ENCODE measurements at places on chromosomes 16 and 17. TPM values are rescaled to one million over a fixed set of nuclear protein-coding genes. Genes with fewer than 3 reads are reported as not detected.

- H3K36me3 ChIP-seq = no peaks in the 10 kb centered on the region
- no peaks in the 10 kb centered on the region for H3K27me3 ChIP-seq
- H3K4me1 ChIP-seq = peaks cover 5% of the 10 kb centered on the region
- no peak overlapping the region for H3K4me3 ChIP-seq
These were observed 142.3 kb downstream of the IRX5 start for GRCh38 chr16:55072976-55073375.

GRCh38 chr17:15920758-15921239 lies 24.1 kb upstream of the ADORA2B start:
- no peaks in the 10 kb centered on the region for H3K36me3 ChIP-seq
- H3K4me3 ChIP-seq = no peak overlapping the region
- peaks cover 20% of the 10 kb centered on the region for H3K27me3 ChIP-seq

DNA sequence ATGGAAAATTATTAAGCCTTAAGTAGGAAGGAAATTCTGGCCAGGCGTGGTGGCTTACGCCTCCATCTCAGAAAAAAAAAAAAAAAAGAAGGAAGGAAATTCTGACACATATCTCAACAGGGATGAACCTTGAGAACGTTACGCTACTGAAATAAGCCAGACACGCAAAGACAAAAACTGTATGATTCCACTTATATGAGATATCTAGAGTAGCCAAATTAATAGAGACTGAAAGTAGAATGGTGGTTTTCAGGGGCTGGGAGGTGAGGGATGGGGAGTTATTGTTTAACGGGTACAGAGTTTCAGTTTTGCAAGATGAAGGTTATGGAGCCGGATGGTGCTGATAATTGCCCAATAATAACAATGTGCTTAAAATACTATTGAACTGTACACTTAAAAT lies 16.2 kb upstream of the HNF1B start:
- no peak overlapping the region for H3K27ac ChIP-seq
- H3K36me3 ChIP-seq = no peaks in the 10 kb centered on the region
- no peak for DNase-seq
- no peaks in the 10 kb centered on the region for H3K27me3 ChIP-seq
- no peak overlapping the region for H3K4me3 ChIP-seq

DNA sequence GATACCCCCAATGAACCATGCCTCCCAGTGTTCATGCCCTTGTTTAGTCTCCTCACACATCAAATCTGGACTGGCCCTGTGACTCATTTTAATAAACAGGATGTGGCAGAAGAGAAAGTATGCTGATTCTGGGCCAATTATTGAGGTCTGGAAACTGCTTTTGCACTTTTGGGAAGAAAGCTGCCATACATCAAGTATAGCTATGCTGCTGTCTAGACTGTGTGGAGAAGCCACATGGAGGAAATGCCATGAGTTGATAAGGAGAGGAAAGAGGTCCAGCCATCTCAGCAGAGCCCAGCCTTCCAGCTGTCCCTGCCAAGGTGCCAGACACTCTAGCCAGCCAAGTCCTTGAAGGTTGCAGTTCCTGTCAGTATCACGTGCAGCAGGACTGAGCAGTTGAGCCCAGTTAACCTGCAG lies 16.7 kb downstream of the RPRML start:
- H3K27me3 ChIP-seq = peaks cover 8% of the 10 kb centered on the region
- H3K36me3 ChIP-seq = no peaks in the 10 kb centered on the region
- no peak for DNase-seq
- no peaks in the 10 kb centered on the region for H3K4me1 ChIP-seq

DNA sequence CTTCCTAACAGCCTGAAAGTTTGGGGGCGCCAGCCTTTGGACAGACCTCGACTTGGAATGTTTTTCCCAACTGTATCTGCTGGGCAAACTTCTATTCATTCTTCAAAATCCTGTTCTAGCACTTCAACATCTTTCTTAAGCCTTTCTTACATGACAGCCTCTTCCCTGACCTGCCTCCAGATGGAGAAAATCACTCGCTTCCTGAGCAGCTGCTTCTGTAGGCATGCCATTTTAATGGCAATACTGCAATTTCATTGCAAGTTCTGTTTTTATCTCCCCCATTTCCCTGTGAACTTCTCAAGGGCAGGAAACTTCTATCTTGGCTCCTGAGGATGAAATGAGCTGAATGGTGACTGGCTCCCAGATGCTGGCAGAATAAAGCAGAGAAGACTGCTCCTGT lies 128.8 kb upstream of the ASIC2 start:
- no peaks in the 10 kb centered on the region for H3K36me3 ChIP-seq
- no peak overlapping the region for H3K27ac ChIP-seq
- no peak for DNase-seq
- no peaks in the 10 kb centered on the region for H3K27me3 ChIP-seq
- peaks cover 11% of the 10 kb centered on the region for H3K4me1 ChIP-seq

MT4 gene
- polyA plus RNA-seq = not detected

PGAP3 gene
- 31.8 TPM for polyA plus RNA-seq

GRCh38 chr16:72810480-72810879 lies 237.4 kb downstream of the ZFHX3 start:
- DNase-seq = no peak
- no peaks in the 10 kb centered on the region for H3K27me3 ChIP-seq
- H3K27ac ChIP-seq = no peak overlapping the region
- peaks cover 14% of the 10 kb centered on the region for H3K36me3 ChIP-seq
- H3K4me3 ChIP-seq = no peak overlapping the region
